ENCODE measurements at places on chromosomes 7 and 10.

DNA sequence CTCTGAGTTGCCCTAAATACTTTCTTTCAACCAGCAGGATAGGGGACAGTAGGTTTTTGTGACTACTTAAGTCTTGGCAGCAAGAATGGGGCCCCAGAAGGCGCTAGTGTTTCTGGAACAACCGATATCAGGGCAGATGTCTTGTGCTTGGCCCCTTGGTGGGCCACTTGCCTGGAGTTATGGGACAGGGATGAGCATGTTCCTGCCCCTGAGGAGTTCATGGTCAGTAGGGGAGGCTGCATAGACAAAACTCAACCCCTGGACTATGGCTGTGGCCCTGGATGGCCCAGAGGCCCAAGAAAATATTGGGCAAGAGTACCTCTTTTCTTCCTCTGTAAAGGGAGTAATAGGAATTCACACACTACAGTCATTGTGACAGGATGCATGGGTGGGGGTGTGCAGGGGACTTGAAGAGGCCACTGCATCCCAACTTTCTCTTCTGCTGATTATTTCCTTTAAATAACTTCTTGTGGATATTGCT is 57.7 kb upstream of the IGFBP3 start:
- DNase-seq: peak; percentile 16

GRCh38 chr10:9501944-9502343 is 1447.5 kb downstream of the GATA3 start:
- no peak for DNase-seq

DNA sequence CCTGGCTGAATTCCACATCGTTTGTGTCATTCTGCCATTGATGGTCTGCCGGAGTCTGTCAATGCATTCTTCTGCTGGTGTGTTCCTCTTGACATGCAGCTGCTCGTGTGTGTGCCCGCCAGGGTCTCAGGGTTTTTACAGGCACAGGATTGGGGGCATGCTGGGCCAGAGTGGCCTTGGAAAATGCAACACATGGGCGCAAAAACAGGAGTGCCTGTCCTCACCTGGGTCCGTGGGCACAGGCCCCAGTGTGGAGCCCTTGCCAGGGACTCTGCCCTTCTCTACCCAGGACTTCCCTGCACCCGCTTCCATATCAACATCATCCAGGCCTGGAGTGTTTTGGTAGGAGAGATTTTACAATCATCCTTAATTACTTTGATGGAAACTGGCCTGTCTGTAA is 340.7 kb downstream of the KIF20B start:
- DNase-seq: no peak

- DNase-seq: no peak
These were observed 128.0 kb downstream of the USP6NL start for GRCh38 chr10:11483201-11484148.

DNA sequence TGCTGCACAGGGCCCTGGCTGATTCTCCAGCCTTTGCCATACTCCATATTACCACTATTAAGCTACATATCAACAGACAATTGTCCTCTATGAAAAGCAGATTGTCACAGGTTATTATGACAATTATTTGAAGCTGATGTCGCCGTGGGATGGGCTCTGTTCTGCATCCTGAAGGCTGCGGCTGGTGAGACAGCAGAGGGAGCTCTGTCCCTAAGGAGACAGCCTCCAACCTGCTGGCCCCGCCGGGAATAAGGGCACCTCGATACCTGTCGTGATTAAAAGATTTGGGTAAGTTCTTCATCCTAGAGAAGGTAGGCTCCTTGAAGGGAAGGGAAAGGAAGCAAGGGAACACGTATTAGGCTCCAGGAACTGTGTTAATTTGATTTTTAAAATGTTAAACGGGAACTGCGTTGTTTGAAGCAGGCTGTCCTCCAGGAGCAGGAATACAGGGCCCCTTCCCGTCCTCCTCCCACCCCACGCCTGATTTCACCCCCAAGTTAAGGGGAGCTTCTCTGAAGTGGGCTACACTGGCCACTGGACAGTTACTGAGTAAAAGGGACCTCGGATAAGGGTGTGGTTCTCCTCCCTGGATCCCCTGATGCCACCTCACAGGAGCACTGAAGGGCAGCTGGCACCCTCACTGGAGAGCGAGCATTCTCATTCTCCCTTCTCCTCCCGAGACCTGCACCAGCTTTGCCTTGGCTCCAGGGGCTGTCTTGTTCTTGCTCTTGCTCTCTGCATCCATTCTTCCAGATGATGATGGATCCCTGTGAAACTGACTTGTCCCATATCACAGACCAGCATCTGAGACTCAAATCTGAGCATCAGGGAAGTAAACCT is 11.8 kb upstream of the TIAL1 start:
- peak; percentile 13 for DNase-seq

- DNase-seq: no peak
These were observed 222.4 kb downstream of the SORCS1 start for GRCh38 chr10:106942035-106942662.

DNA sequence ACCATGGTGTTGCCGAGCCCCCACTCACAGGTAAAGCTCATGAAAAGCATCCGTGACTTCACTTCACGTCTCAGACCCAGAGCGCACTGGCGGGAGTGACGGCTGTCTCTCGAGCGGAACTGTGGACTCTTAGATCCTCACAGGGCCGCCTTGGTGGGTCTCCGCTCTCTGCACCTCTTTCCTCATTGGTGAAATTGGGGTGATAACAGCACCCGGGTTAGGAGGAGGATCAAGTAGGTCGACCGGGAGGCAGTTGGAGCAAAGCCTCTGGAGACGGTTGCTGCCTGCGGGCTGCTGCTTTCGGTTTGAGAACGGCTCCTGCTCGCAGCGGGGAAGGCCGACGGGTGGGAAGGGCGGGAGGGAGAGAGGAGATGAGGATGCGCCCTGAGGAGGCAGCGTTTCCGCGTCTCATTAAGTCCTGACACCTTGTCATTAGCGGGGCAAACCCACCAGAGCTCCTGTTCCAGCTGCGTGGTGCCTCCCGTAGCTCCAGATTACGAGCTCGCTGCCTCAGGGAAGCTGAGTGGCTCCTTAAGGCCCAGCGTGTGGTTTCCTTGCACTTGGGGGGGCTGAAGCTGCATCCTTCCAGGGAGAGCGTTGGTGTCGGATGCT is 51.9 kb upstream of the CFAP46 start:
- no peak for DNase-seq

DNA sequence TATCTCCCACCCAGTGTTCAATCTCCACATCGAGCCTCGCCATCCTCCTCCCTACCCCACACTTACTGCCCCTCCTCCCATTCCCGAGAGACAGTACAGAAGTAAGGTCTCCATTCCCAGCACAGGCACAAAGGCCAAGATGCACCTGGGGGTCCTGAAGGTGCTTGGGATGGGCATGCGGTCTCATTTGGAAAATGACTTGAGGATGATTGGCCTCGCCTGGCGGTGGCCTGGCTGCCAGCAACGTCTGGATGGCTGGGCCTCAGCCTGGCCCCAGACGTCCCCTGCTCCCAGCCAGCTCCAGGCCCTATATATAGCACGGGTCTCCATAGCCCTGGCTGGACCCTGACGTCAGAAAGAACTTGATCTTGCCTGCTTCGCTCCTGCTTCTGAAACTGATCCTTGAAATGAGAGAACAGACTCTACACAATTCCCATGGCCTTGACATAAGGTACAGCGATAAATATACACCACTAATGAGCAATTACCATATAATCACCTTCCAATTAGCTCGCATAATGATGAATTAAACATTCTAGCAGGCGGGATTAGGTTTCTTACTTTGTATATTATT is 11.8 kb downstream of the EMX2 start:
- DNase-seq: no peak

- no peak for DNase-seq
These were observed 22.8 kb upstream of the FOXL3 start for GRCh38 chr7:266851-267840.

DNA sequence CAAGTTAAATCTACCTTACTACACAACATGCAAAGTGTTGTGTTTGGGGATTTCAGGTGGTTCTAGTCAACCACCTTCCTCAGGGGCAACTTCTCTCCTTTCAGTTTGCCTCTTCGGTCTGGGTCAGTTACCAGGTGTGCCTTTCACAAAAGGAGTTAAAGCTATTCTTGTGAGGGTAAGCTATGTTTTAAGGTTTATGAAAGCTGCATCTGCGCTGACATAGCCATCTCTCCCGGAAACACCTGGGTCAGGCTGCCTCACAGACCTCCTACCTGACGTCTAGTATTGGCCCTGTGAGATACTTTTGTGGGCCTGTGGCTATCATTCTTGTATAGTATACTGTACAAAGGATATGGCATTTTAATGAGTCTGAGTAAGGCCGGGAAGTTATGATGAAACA is 67.7 kb upstream of the ITGA8 start:
- DNase-seq: no peak

DNA sequence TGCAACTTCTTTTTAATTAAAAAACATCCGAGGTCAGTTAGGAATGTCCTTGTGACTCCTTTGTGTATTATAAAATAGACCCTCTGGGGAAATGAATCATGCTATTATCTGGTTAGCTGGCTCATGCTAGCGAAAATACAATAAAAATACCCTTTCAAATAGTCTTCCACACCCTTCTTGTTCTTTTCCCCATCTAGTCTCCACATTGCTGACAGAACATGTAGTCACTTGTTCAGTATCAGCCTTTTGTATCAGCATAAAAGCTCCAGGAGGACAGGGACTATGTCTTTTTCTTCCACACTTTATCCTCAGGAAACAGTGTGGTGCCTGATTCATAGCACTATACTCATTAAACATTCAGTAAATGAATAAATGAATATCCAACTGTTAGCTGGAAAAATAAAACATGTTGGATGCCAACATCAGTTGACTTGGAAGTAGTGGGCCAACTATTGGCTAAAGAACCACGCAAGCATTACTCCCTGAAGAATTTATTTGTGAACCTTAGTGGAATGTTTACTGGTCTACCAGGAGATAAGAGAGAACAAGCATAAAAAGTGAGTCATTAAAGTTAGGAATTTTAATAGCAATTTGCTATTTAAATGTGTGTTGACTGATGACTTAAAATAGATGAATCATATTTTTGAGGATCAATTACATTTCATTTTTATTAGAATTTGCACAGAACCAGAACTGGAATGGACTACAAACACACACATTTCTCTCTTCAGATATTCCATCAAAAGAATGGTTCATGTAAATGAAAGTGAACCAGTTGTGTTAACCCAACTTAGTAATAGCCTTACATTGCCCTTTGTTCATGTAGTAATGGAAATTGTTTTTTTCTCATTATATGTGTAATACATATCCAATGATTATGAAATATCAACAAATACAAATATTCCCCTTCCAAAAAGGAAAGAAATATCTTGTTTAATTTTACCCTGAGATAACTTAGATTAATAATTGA is 129.6 kb downstream of the DKK1 start:
- DNase-seq: peak; percentile 10

- peak; percentile 57 for DNase-seq
These were observed 152.5 kb downstream of the SEMA3A start for GRCh38 chr7:84042110-84042539.

- DNase-seq: no peak
These were observed 86.8 kb upstream of the STEAP1B start for GRCh38 chr7:22586786-22587140.

GRCh38 chr7:25665903-25666670 is 437.8 kb upstream of the NPVF start:
- DNase-seq: no peak

- no peak for DNase-seq
These were observed 503 bp upstream of the TRIP6 start for GRCh38 chr7:100866729-100867039.

- no peak for DNase-seq
These were observed 267.8 kb downstream of the BICC1 start for GRCh38 chr10:58780476-58780875.

GRCh38 chr7:36264123-36264801 is 111.2 kb downstream of the EEPD1 start:
- no peak for DNase-seq

- peak; percentile 80 for DNase-seq
These were observed 115.0 kb upstream of the ZNF438 start for GRCh38 chr10:31146491-31147209.

DNA sequence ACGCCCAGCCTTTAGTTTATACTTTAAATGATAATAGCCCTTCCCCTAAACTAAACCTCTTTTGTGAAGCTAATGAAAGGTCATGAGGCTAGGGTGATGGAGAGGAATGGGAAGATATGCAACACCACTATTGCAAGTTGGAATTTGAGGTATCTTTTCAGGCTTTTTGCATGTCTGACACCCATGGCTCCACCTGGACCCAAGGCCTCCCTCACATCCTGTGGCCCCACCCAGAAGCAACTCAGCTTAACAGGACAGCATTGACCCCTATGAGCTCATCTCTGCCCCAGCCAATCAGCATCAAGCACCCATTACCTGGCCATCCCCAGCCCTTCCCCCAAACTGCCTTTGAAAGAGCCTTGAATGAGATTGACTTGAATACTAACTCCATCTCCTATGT is 674.2 kb upstream of the NRP1 start:
- no peak for DNase-seq

GRCh38 chr7:80589631-80590030 is 48.8 kb upstream of the CD36 start:
- no peak for DNase-seq

DNA sequence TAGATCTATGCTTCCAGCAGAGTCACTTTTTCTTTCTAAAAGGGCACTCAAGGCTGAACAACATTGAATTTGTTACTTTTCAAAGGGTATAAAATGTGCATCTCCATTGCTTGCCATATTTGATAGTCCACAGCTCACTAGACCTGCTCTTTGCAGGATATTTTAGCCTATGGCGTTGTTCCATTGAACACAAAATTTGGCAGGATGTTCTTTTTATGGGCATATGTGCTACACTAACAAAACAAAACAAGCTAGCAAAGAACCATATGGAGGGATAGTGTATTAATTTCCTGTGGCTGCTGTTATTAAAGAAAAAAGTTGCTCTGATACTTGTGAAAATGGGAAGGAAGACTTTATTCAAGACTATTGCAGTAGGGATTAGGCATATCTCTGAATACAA is 828.7 kb downstream of the TYW1 start:
- DNase-seq: no peak

DNA sequence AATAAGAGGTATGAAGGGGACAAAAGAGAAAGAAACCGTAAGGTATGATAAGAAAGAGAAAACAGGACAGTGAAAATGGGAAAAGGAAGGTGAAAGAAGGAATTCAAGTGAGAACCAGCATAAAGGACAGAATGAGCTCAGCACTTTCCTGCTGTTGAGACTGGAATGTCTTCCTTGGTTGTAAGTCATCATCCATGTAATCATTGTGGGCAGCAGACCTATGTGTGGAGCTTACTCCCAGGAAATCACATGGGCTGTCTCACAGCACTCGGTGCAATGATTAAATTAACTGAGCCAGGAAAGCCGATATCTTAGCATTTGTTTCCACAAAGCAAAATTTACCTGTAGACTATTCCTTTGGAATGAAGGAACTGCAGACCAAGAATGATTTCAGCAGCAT is 118.1 kb downstream of the PRKCQ start:
- peak; percentile 71 for DNase-seq

DNA sequence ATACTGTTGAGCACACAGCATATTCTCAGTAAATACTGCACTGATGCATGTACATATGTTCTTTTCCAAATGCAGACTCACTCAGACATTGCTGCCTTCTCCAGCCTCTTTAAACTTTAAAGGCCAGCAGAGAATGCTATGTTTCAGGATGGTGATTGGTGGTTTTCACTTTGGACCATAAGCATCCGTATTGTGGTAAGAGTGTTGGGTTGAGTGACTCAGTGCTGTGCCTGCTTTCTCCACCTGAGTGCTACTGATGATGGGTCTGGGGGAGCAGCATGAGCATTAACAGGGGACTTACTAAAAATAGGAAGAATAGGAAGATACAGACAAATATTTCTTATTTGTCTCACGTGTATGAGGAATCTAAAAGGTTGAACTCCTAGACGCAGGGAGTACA is 56.3 kb upstream of the ZNF92 start:
- no peak for DNase-seq
